Stimulated activated CD8-positive, alpha-beta memory T cell treated with anti-CD3 and anti-CD28 coated beads, Interleukin-4, amount 100 ng/mL, for 1 hour (primary cell): ENCODE measurements at places on chromosomes 6 and 20.

- DNase-seq = no peak
Observed at GRCh38 chr6:45415315-45415714, 37.6 kb upstream of the SUPT3H start.

DNA sequence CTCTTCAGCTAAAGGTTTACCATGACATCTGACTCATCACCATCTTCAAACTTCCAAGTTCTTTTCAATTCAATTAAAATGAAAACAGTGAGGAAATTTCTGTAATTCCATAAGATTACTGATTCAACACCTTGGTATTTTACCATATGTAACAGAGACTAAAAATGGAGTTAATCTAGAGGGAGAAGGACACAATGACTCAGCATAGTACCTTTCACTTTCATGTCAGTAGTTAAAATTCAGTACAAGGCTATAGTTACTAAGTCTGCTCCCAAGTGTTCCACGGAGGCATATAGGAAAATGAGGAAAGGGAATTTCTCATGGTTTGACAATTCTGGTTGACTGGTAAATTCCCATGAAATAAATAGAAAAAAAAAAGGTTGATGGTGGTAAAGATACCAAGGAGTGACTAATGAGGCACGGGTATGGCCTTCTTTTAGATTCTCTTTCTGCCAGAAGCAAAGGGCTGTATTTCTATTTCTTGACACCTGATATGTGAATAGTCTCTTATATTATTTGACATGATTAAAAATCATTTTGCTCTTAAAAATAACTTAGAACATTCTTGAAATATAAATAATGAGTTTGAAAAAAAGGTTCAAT is 526.7 kb upstream of the ADGRB3 start:
- no peak for DNase-seq

DNA sequence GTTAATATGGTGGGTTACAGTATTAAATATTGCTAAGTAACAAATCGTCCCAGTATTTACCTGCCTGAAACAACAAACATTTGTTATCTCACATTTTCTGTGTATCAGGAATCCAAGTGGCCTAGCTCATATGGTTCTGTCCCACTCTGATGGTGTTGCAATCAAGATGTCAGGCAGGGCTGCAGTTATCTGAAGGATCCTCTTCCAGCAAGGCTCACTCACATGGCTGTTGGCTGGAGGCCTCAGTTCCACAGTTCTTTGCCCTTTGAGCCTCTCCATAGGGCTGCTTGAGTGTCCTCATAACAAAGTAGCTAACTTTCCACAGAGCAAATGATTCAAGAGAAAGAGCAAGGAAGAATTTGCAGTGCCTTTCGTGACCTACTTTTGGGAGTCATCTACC is 17.7 kb downstream of the RAB22A start:
- no peak for DNase-seq

DNA sequence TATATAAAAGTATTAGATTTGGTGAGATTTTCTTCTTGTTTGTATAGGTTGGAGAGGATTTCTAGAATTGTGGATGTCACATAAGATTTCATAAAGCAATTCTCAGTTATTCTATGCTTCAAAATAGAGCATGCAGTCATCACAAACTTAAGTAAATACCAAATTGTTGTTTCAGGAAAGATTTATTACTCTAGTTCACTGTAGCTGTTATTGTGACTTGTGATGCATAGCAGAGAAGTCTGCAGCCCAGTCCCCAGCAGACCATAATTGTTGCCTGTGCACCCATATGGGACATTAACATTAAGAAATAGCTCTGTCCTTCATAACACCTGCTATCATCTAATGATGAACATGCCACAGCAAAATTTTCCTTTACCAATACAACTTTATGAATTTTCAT is 228.0 kb upstream of the FAM83B start:
- no peak for DNase-seq

GRCh38 chr6:39430446-39430845 is 107.9 kb upstream of the KCNK16 start:
- DNase-seq = no peak

DNA sequence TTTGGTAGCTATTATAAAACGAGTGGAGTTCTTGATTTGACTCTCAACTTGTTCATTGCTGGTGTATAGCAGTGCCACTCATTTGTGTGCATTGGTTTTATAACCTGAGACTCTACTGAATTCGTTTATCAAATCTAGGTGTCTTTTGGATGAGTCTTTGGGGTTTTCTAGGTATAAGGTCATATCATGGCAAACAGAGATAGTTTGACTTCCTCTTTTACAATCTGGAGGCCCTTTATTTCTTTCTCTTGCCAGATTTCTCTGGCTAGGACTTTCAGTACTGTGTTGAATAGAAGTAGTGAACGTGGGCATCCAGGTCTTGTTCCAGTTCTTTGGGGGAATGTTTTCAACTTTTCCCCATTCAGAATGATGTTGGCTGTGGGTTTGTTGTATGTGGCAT is 38.8 kb downstream of the SUMO4 start:
- DNase-seq = no peak

- DNase-seq = no peak
Observed at GRCh38 chr6:138885156-138885819, 89.4 kb downstream of the ECT2L start.

DNA sequence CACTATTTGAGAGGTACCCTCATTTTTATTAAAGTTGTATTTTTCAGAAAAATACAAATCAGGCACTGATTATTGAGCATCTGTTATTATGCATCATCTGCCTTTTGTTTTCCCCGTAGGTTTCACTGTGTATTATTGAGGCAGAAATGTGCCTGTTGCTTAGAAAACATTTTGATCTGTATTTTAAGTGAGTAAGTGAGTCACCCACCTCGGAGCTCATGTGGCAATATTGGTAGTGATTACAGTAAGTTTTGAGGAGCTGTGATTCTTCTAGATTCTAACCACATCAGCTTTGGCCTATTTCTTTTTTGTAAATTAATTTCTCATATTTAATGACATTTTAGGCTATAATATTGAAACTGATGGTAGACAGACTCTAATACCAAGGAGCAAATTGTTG is 59.6 kb upstream of the LAMP5 start:
- DNase-seq = no peak

DNA sequence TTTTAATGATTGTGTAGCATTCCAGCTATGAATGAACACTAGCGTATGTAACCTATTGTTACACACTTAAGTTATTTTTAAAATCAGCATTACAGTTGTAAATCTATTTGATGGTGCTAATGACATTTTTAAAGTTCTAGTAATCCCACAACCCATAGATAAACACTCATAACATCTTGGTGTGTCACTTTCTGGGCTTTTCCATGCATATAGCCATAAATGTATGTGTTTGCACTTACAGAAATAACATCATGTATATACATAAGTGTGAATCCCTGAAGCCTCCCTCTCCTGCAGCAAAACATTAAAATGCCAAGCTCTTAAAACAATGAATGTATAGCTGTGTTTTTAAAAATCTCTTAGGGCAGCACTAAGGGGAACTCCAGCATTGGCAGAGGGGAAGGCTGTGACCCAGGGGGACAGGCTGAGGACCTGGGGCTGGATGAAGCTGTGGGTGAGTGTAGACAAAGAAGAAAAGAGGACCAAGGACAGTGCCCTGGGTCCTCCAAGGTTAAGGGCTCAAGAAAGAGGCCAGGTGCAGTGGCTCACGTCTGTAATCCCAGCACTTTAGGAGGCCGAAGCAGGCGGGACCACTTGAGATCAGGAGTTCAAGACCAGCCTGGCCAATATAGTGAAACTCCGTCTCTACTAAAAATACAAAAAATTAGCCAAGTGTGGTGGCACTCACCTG is 929 bp upstream of the CENPB start:
- DNase-seq = no peak
